ENCODE measurements at places on chromosomes 3 and 15. TPM values are rescaled to one million over a fixed set of nuclear protein-coding genes. Genes with fewer than 3 reads are reported as not detected.

The DUOX2 gene
- not detected for total RNA-seq

The CNTN3 gene
- not detected for total RNA-seq

The MYO5C gene
- total RNA-seq: 1.9 TPM

The TF gene
- 0.60 TPM for total RNA-seq

GRCh38 chr3:138849222-138849940, 14.7 kb upstream of the PIK3CB start:
- DNase-seq: no peak

DNA sequence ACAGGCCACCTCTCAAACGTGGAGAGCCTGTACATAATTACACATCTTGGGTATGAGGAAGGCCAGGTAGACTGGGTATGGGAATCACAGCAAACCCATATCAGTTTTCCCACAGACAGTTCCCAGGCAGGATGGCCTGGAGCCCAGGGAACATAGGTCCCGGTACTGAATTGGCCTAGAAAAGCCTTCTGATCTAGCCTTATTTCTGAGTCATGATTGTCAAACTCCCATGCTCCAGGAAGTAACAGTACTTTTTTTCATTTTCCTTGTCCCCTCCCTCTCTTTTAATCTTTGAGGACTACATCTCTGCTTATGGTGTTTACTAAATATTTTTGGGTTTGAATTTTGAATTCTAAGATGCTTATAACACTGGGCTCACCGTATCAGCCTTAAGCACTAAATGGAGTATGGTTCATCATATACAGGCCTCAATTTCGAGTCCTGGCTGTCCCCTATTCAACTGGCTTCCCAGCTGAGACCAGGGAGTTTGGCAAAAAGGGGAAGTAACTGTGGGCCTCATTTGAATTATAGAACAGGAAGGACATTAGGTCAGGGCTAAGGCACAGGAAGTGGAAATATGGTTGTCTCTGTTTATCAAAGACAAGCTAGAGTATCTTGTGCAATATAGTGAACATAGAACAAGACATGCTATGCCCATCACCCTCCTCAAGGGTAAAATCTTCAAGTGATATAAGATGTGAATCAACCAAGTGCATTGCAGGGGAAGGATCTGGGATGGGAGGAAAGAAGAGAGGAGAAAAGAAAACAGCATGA, 494.6 kb downstream of the NTRK3 start:
- no peak for DNase-seq

- no peak for DNase-seq
Measured at GRCh38 chr3:48879307-48879993, 19.2 kb downstream of the SLC25A20 start.

- DNase-seq: peak; percentile 8
Measured at GRCh38 chr15:70032509-70032908, 65.2 kb downstream of the TLE3 start.

GRCh38 chr3:66593978-66594377, 93.2 kb upstream of the LRIG1 start:
- DNase-seq: no peak

GRCh38 chr3:181230258-181230657, 240.7 kb upstream of the DNAJC19 start:
- no peak for DNase-seq

- peak; percentile 85 for DNase-seq
Measured at GRCh38 chr15:64046421-64047153, at the start of gene DAPK2. DAPK2 (minus strand) TSS chr15:64046485; CDS start chr15:64040261, 6,224 bp downstream.

- DNase-seq: no peak
Measured at GRCh38 chr3:126017362-126017761, 48.4 kb downstream of the ROPN1B start.

GRCh38 chr3:162538906-162539305, 1042.3 kb downstream of the OTOL1 start:
- no peak for DNase-seq

- no peak for DNase-seq
Measured at GRCh38 chr3:105957722-105958121, 88.9 kb upstream of the CBLB start.

DNA sequence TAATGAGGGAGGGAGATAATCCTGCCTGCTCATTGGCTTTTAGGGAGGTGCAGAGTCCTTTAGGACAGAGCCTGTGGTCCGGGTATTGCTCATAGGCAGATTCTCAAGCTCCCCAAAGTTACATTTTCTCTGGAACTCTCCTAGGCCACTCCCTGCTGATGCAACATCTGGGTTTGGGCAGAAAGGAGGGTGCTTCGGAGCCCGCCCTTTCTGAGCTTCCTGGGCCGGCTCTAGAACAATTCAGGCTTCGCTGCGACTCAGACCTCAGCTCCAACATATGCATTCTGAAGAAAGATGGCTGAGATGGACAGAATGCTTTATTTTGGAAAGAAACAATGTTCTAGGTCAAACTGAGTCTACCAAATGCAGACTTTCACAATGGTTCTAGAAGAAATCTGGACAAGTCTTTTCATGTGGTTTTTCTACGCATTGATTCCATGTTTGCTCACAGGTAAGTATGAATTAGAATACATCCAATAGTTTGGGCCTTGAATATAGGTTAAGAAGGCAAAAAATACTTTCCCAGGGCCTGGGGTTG, at the start of gene IL20RB:
IL20RB (plus strand) TSS at position 233 of the 538 bp plus-strand sequence; CDS start at position 364, 131 bp downstream.
- no peak for DNase-seq

GRCh38 chr15:60585743-60586708, 107.1 kb upstream of the ICE2 start:
- DNase-seq: no peak

DNA sequence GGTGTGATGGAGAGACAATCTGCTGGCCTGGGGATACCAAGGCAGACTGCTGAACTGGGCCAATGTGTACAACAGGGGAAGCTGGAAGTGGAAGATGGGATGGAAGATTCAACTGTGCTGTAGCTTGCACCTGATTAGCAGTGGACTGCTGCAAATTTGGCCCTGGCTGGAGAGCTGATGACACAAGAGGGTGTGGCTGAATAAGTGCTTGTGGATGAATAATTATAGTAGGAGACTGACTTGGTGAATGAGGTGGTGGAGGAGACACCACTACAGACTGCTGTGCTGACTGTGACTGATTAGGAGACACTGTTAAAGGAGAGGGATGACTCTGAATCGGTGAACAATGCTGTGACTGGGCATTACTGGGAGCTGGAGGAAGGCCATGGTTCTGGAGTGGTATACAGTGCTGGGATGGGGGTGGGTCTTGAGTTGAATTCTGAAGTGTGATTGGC, 52.5 kb downstream of the PHC3 start:
- DNase-seq: no peak

All from activated naive CD8-positive, alpha-beta T cell treated with anti-CD3 and anti-CD28 coated beads, Interleukin-2, amount 10 ng/mL, durations not matched to agents 7 days and 5 days (primary cell).